Cortex of kidney (tissue), 1 donor: ENCODE measurements at places on chromosomes 11 and 22.

- no peak for DNase-seq
These were observed 817 bp downstream of the PANX3 start for GRCh38 chr11:124612045-124612444.

- DNase-seq, result no peak
These were observed 469 bp downstream of the KCNK7 start for GRCh38 chr11:65595131-65595530.

GRCh38 chr22:22855617-22856308, 31.9 kb upstream of the IGLL5 start:
- DNase-seq, result no peak

DNA sequence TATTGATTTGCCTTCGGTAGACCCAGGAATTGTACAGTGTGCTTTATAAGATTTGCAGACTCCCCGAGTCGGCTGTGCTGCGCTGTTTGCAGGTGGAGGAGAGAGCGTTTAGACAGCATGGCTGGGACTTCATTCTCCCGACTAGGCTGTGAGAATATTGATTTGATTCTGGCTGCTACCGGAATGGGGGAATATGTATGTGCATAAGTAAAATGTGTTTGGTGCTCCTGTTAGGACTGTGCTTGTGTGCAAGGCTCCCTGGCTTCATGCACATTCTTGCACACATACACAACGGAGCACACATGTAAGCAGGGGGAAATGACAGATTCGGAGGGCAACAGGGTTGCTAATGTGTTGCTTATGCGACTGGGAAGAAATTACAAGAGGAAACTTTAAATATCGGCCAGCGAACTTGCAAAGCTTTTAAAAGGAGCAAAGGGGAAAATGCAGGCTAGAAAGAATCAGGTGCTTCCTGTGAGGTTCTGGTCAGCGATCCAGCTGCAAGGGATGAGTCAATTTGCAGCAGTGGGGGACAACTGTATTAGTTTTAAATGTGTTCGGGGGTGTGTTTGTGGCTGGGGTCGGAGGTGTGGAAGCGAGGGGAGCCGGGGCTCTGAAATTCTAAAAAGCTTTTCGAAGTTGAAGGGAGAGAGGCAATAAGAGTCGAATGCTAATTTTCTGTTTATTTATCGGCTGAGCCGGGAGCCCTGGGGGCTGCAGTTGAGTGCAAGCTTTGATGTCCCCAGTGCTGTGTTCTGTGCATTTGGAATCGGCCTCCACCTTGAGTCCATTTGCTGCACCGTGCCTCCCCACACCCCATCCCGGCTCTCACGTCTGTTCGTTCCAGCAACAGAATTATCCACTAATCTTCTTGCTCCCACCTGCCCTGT, 731 bp downstream of the NTM start:
- no peak for DNase-seq

DNA sequence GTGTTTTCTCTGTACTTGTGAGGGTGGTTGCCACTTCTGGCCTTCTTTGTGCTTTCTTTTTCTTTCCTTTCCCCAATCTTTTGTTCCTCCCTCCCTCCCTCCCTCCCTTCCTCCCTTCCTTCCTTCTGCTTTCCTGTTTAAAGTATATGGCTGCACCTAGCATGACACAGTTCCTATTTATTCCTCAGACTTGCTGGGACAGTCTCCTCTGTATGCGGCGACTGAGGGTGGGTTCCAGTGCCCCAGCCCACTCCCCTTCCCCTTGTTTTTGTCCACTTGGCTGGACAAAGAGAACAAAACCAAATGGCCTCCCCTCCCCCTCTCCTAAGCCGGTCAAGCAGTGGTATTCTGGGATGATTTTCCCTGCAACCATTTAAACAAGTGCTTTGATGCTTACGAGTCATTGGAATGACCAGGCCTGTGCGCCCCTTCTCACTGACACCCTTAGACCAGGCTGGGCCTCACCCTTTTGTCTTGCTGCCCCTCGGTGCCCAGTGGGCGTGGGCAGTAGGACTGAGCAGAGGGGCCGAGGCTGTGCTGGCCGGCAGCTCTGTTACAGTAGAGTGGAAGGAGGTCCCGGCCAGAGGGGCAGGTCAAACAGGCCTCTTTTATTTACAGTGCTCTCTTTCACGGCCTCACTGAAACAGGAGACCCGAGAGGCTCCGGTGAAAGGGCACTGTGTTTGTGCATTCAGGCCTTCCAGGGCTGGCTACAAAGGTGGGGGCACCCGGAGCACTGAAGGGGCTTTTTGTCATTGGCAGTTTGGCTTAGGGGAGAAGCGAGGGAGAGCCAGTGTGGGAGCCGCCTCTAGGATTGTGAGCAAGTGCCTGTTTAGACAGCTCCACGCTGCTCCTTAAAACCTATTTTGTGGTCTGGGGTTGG, 32.2 kb downstream of the ZBTB16 start:
- DNase-seq, result no peak
